ENCODE measurements at places on chromosomes 7 and 10. TPM values are rescaled to one million over a fixed set of nuclear protein-coding genes. Genes with fewer than 3 reads are reported as not detected.
A peak's percentile ranks its signal among the peaks of the same experiment; 100 is the strongest.

- no peak for DNase-seq
Measured at GRCh38 chr7:27132214-27132613, 1.7 kb upstream of the HOXA4 start.

DNA sequence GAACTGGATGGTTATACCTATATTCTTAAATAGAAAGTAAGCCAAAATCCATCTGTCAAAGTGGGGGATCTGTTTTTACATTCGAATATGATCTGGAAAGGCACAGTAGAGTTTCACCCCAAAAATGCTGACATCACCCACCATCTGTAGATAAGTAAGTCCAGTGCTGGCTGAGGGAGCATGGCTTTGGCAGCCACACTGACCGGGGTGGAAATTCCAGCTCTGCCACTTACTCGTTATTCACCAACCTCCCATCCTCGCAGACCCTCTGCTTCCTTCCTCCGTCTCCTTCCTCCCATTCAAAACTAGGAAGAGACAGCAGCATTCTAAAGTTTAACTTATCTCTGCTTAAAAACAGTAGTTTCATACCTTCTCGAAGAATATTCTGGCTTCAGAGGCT is 84.9 kb upstream of the GATA3 start:
- no peak for DNase-seq

The COL26A1 gene
- not detected for total RNA-seq

GRCh38 chr10:33506838-33507661 is 172.6 kb upstream of the NRP1 start:
- DNase-seq, result no peak

DNA sequence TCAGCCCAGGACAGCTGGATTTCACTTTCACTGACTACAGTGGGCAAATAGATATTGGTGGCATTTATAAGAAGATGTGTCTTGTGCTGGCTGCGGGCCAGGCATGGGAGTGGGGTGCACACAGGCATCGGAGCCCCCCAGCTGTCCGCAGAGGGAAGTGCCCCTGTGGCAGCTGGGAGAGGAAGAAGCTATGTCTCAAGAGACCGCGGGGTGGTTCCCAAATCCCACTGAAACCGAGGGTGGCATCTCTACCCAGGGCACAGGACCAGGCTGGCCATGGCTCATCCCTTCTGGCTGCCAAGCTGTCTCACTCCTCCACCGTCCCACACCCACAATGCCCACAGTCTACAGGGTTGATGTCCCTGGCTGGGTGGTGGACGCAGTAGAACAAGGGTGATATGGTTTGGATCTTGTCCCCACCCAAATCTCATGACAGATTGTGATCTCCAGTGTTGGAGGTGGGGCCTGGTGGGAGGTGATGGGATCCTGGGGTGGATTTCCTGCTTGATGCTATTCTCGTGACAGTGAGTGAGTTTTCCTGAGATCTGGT is 94.8 kb downstream of the TCERG1L start:
- DNase-seq, result no peak

DNA sequence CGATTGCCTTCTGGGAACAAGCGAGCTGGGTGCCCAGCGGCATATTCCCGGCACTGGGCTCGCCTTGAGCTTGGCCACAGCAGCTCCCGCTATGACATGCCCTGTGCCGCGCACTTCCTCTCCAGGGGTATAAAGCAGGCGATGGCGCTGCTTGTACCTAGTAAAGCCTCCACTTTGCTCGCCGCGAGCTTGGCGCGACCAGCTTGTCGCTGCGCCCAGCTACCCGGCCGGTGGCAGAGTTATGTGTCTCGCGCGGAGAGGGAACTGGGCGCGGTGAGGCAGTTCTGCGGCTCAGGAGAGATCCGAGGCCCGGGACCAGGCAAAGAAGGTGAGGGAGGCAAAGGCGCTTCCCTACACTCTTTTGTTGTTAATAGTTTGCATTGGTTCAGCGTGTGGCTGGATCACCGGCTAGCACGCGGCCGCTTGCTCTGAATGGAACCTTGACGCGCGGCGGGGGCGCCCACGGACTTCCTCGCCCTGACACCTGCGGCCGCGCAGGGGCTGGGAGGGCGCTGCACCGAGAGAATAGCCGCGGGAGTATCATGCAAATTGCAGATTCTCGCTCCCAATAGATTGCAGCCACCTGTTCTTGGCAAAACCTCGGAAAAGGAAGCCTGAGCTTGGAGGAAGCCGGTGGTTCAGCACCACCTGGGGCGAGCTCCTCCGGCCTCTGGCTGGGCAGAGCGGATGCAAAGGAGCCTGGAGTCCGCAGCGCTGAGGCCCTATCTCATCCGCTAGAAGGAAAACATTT is 3.0 kb upstream of the BUB3 start:
- DNase-seq, result peak; percentile 65

- no peak for DNase-seq
Measured at GRCh38 chr7:80047032-80047431, 87.6 kb upstream of the GNAI1 start.

The AS3MT gene
- total RNA-seq, result 1.1 TPM

The DRGX gene
- total RNA-seq, result not detected

DNA sequence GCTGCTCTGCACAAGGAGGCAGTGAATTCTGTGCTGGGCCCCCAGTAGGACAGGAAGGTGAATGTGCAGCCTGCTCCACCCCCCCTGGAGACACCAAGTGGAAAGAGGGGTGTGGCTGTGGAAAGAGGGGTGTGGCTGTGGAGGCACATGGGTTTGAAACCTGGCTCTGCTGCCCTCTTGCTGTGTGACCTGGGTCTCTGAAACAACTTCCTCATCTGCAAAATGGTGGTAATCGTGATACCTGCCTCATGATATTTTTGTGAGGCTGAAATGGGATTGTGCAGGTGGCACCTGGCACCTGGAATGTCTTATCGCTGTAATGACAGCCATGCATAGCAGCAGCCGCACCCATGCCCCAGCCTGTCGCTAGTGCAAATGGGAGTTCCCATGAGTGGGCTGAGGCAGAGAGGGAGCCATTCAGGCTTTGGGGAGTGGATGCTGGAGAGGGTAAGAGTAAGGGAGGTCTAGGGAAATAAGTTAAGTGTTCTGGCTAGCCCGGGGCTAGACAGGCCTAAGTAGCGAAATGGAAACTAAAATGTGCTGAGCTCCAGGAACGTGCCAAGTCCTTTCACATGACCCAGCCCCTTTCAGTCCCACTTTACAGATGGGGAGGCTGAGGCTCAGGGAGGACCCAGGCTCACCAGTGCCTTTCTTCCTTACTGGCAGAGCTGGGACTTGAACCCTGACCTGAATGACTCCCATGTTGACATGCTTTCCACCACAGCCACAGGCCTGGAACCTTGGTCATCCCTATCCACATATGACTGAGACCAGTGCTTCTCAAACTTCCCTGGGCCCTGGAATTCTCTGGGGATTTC is 35.0 kb downstream of the C10orf105 start:
- peak; percentile 61 for DNase-seq

GRCh38 chr7:130021105-130021834 is 29.9 kb downstream of the ZC3HC1 start:
- DNase-seq, result no peak

The PRSS1 gene
- total RNA-seq, result not detected

- DNase-seq, result no peak
Measured at GRCh38 chr7:1322240-1323110, 89.8 kb downstream of the UNCX start.

The OR6V1 gene
- not detected for total RNA-seq

DNA sequence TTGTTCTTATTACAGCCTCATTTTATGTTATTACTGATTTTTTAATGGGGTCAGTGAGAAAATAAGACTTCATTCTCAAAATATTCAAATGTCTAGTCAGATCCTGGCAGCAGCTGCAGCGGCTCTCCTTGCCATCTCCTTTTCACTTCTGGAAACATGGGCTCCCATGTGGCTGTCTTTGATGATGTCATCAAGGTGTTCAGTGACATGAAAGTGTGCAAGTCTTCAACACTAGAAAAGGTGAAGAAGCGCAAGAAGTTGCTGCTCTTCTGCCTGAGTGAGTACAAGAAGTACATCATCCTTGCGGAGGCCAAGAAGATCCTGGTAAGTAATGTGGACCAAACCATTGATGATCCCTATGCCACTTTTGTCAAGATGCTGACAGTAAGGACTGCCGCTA is 19.6 kb downstream of the KLLN start:
- DNase-seq, result no peak

The ATRNL1 gene
- 0.21 TPM for total RNA-seq

- DNase-seq, result no peak
Measured at GRCh38 chr10:87694011-87694794, 34.5 kb downstream of the PAPSS2 start.

- no peak for DNase-seq
Measured at GRCh38 chr7:116223588-116223987, 13.2 kb downstream of the TES start.

The H2BK1 gene
- total RNA-seq, result not detected

DNA sequence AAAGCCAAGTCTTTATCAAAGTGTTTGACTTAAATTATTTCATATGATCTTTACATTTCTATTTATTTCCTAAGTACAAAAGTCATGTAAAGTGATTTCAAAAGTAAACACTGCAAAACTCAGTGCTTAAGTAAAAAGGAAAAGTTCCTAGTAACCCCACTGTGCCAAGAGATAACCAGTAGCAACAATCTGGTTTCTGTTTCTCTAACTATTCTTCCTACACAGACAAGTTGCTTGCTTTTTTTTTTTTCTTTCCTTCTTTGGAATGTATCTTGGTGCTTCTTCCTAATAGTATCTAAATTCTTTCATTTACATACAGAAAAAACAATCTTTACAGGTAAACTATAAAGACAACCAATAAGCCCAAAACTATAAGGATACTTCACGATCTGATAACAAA is 3.1 kb downstream of the JCAD start:
- no peak for DNase-seq

The ZNF365 gene
- total RNA-seq, result 0.32 TPM

The SPDYE11 gene
- not detected for total RNA-seq

GRCh38 chr10:14382022-14382421 is 51.3 kb upstream of the FRMD4A start:
- peak; percentile 74 for DNase-seq

- DNase-seq, result no peak
Measured at GRCh38 chr7:36011588-36011965, 141.5 kb upstream of the EEPD1 start.

DNA sequence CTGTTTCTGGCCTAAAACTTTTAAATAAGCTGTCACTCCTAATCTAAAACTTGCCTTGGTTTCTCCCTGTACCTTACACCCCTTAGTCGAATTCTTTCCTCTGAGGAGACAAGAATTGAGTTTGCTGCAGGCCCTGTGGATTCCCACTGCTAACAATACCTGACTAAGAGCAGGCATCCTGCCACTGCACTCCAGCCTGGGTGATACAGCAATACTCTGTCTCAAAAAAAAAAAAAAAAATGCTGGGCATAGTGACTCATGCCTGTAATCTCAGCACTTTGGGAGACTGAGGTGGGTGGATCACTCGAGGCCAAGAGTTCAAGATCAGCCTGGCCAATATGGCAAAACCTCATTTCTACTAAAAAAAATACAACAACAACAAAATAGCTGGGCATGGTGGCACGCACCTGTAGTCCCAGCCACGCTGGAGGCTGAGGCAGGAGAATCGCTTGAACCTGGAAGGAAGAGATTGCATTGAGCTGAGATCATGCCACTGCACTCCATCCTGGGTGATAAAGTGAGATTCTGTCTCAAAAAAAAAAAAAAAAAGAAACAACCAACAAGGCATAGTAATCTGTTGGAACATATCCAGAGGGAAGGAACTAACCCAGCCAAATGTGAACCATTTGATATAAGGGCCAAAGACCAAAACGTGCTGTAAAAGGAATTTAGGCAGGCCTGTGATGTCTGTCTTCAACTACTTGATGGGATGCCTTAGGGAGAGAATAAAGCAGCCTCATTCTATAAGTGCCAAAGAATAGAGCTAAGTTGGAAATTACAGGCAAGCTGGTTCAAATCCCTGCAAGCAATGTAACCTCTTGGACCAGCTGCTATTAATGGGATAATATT is 732.7 kb upstream of the AUTS2 start:
- no peak for DNase-seq

The AZGP1 gene
- total RNA-seq, result not detected

DNA sequence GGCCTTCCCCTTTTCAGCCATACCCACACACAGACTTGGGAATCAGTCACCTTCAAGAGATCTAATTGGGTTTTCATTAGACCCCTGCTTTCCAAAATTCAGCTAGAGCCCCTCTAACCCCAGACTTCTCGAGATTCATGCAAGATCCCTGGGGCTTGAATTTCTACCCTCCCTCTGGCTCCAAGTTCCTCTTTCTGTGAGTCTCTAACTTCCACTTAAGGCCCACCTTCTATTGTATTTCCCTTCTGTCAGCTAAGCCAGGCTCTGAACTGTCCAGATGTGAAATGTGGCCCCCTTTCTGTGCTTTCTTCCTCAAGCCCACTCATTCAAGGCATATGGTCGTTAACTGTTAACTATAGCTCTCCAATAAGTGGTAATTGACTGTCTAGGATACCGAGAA is 132.2 kb downstream of the ZNF365 start:
- DNase-seq, result no peak

GRCh38 chr10:75375838-75376237 is 25.7 kb downstream of the ZNF503 start:
- no peak for DNase-seq

The MBL2 gene
- not detected for total RNA-seq

DNA sequence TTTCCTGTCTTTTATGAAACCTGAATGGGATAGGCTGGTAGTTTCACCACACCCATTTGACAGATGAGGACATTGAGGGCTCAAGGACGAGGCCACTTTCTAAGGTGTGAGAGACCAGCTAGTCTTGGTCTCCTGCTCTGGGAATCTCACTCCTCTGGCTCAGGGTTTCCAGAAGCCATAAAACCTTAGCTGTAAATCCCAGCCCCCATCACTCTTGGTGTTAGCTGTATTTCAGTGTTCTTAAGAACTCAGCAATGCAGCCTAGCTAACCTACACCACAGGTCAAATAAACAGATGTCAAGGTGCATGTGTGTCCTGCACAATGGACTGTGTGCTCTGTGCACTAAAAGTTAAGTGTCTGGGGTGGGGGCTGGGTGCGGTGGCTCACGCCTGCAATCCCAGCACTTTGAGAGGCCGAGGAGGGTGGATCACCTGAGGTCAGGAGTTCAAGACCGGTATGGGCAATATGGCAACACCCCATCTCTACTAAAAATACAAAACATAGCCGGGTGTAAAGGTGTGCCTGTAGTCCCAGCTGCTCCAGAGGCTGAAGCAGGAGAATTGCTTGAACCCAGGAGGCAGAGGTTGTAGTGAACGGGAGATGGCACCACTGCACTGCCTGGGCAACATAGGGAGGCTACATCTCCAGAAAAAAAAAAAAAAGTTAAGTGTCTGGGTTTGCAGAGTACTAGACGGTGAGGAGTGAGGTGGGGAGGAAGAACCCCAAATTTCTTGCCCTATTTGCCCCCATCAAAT is 567 bp upstream of the EPO start:
- DNase-seq, result no peak

Data from activated CD4-positive, alpha-beta T cell treated with anti-CD3 and anti-CD28 coated beads for 36 hours (primary cell).